ENCODE measurements at places on chromosomes 3 and 15.
A peak's percentile ranks its signal among the peaks of the same experiment; 100 is the strongest.

DNA sequence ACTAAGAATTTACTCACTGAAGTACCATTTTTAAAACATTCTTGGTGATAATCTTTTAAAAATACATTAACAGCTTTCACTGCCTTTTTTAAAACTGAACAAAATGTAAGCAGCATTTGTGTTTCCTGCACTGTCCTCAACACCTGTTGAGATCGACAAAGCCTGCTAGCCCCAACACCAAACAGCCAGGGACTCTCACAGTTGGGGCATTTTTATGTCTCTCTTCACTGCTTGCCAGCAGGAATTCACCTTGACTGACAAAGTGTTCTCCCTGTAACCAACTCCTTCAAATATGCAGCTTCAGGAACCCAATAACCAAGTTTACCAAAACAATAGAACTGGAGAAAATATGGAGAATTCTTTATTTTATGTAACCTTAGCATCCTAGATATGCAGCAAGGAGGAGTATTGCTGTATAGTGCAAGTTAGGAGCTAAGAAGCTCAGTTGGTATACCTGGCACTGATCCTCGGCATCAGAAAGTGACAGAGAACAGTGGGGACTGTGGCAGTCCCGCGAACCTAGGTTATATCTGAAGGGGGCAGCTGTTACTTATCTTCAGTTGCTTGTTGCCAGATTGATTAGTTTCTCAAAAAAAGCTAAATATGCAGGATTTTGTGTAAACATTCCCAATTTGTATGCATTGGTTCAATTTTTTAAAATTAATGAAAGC, 223.6 kb downstream of the CDIN1 start:
- DNase-seq, result no peak

- DNase-seq, result no peak
These were observed 359.1 kb upstream of the IL12A start for GRCh38 chr3:159629329-159630084.

- no peak for DNase-seq
These were observed 142.7 kb downstream of the ALDH1A2 start for GRCh38 chr15:57922776-57923175.

- DNase-seq, result peak; percentile 43
These were observed 21.6 kb downstream of the B4GALT4 start for GRCh38 chr3:119219069-119219468.

- no peak for DNase-seq
These were observed 32.5 kb downstream of the BHLHE40 start for GRCh38 chr3:5011555-5012256.

DNA sequence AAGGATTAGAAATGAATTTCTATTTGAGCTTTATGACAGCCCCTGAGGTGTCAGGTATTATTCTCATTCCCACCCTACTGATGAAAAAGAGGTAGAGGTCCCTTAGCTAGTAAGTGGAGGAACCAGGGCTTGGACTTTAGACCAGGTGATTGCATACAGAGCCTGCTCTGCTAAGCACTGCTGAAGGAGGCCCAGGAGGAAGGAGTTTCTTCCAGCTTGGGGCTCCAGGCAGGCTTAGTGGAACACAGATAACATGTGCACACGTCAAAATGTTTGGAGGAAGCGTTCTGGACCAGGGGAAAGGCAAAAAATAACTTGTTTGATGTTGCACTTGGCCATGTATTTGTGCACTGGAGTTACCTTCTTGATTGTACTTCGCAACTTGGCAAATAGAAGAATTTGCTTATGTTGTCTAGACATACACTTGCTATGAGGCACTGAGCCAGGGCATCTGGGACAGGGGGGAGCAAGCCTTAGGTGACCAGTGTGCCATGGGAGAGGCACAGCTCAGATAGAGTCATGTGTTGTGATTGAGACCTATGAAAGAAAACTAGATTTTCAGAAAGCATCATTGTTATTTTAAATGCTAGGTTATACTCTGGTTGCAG, 22.4 kb downstream of the IFT122 start:
- DNase-seq, result no peak

DNA sequence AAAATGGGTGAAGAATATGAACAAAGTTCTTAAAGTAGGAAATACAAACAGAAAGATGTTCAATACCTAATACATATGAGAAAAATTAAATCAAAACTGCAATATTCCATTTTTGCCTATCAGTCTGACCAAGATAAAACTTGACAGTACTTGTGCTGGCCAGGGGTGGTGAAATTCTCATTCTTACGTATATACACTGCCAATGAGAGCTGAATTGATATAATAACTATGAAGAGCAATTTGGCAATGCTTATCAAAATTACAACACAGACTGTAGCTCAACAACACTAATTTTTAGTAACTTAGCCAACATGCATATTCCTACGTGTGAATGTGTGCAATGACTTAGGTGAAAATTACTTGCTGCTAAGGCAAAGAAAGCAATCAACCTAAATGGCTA, 90.2 kb downstream of the SETD2 start:
- DNase-seq, result no peak

GRCh38 chr15:95470997-95471689, 859.4 kb upstream of the NR2F2 start:
- DNase-seq, result no peak

GRCh38 chr3:185958626-185959025, 20.8 kb upstream of the TRA2B start:
- no peak for DNase-seq

GRCh38 chr3:13874891-13875290, 5.0 kb downstream of the WNT7A start:
- DNase-seq, result no peak

- peak; percentile 50 for DNase-seq
These were observed 208.8 kb downstream of the SV2B start for GRCh38 chr15:91308855-91309254.

GRCh38 chr3:12797124-12797891, 828 bp downstream of the CAND2 start:
- no peak for DNase-seq

DNA sequence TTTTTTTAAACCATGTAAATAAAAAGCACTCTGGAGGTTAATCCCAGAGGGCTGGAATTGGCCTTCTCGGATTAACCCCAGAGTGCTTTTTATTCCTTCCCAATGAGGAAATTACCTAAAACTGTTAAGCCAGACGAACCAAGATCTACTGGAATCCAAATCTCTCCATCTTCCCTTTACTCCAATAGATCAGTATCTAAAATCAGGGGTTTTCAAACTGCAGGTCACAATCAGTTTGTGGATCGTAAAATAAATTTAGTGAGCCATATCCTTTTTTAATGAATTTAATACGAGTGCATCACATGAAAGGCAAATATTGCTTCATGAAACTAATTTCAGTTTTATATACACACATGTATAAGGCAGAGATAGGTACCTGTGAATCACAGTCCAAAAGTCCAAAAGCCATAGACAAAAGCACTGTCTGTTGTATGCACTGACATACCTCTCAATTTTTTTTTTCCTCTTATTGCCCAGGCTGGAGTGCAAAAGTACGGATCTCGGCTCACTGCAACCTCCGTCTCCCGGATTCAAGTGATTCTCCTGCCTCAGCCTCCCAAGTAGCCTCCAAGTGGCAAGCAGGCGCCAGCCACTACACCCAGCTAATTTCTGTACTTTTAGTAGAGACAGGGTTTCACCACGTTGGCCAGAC, 61.3 kb downstream of the TBL1XR1 start:
- no peak for DNase-seq

GRCh38 chr3:29494305-29495036, 213.6 kb downstream of the RBMS3 start:
- DNase-seq, result no peak

DNA sequence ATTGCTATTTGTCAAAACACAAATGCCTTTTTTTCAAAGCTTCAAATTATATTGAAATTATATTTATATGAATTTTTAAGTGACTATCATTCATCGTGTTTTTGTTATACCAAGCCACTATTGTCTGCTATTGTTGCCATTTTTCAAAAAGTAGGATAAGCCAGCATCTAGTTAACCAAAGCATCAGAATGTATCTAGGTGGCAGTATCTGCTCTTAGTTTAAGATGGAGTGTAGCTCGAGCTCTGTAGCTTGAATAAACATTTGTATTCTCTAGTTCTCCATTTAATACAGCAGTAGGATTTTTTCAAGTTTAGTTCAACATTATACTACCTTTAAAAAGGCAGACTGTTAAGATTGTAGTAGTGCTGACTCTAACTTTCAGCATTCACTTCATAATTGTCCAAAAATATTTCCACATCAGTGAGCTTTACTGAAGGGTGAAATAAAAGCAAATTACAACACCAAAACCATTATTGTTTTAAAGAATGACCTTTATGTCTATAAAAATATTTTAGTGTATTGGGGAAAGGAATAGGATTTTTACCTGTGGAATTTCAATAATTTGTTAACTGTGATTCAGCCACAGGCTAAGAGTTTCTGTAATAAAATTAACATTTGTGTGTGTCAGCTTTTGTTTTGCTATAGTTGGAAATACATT, 19.6 kb upstream of the C15orf61 start:
- no peak for DNase-seq

- DNase-seq, result no peak
These were observed 170.6 kb upstream of the EPHA3 start for GRCh38 chr3:88936831-88937230.

GRCh38 chr3:143134471-143134870, 14.9 kb downstream of the CHST2 start:
- no peak for DNase-seq

- DNase-seq, result no peak
These were observed 2.9 kb downstream of the TTLL3 start for GRCh38 chr3:9812870-9813483.

- no peak for DNase-seq
These were observed 133.3 kb downstream of the ALCAM start for GRCh38 chr3:105499961-105500360.
